ENCODE measurements at places on chromosomes 1 and 21.

DNA sequence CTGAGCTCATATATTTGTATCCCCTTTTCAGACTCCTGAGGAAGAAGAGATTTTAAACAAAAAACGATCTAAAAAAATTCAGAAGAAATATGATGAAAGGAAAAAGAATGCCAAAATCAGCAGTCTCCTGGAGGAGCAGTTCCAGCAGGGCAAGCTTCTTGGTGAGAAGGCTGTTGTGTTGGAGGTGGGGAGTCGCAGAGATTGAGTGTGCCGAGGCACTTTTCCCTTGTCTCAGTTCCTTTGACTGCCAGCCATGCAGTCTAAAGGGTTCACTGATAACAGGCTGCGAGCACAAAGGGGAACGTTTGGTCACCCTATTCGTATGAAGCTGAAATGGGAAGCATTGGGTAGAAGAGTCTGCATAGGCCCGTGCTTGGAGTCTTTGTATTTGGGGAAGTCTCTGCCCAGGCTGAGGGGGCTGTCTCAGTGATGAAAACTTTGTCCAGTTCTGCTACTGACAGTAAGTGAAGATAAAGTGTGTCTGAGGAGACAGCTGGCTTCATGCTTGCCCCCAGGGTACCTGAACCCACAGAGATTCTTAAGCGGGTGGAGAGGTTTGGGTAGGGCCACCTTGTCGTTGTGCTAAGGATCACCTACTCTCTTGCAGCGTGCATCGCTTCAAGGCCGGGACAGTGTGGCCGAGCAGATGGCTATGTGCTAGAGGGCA lies 2.8 kb downstream of the RPS8 start:
- no peak for DNase-seq

DNA sequence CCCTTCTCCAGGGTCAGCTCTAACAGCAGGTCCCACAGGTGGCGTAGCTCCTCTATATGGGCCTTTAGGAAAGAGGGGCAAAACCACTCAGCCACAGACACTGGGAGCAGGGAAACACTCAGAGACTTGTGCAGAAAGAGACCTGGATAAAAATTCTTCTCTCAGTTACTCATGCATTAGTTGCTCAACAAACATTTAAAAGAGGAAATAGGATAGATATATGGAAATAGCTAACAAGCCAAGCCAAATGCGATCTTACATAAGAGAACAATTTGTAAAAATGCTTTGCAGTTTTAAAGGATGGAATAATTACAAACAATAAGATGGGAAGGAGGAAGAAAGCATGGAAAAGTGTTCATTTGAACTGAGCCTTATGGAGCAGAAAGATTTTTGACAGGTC lies 4.9 kb downstream of the SPTA1 start:
- no peak for DNase-seq

GRCh38 chr1:112674986-112675727 lies 698 bp downstream of the MOV10 start:
- DNase-seq = peak; percentile 34

DNA sequence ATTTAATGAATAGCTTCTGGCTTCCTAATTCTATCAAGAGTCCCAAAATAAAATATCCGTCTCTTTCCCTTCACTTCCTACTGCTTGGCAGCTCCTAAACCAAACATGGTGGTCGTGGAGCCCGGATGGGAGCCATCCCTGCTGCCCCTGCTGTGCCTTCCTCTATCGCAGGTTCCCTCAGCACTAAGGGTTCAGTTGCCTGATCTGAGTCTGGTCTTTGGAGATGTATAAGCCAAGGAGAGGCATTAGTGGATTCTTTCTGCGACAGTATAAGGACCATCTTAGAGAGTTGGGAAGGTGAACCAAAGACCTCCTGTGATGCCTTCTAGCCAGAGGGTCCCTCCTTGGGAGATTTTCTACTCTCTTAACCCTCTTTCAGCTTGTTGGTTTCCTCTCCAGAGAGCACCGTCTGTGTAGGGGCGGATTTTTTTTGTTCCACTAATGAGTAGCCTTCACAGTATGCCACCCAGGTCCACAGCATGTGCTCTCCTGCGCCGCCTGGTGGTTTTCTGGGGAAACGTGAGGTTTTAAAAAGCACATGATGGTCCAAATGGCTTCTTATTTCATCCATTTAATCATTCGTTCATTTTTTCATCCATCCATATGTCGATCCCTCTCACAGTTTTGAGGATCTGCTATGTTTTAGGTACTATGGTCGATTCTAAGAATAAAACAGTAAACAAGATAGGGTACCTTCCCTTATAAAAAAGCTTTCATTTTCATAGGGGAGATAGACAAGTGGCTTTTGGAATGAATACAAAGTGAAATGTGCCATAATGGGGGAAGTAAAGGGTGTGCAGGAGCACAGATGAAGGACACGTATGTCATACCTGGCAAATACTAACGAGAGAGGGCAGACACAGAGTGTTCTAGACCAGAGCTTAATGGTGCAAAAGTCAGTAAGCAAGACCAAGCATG lies 71.0 kb downstream of the NFASC start:
- no peak for DNase-seq

- DNase-seq = no peak
Observed at GRCh38 chr1:199784138-199784895, 243.2 kb upstream of the NR5A2 start.

GRCh38 chr1:54268762-54269297 lies 68.9 kb downstream of the MRPL37 start:
- no peak for DNase-seq

- no peak for DNase-seq
Observed at GRCh38 chr21:45856906-45857305, 124.7 kb upstream of the COL6A1 start.

DNA sequence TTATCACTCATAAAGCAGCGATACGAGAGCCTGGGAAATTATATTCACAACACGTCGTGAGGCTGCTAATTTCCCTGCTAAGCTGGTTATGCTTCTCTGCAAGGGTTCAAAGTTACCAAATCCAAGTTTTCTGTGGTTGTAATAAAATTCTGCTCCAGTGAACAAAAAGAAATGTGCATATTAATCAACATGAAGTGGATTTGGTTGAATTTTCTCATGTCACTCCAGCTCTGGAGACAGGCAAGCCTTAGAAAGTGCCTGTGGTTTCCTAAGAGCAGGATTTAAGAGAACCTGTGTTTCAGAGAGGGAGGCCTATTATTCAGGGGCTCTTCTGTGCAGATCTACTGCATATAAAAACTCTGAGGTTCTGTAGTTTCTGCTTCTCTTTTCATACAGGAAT lies 87.5 kb downstream of the WLS start:
- no peak for DNase-seq

- no peak for DNase-seq
Observed at GRCh38 chr1:23589585-23589986, 30.3 kb upstream of the ID3 start.

- peak; percentile 63 for DNase-seq
Observed at GRCh38 chr1:183470961-183471742, 1.1 kb upstream of the SMG7 start.

DNA sequence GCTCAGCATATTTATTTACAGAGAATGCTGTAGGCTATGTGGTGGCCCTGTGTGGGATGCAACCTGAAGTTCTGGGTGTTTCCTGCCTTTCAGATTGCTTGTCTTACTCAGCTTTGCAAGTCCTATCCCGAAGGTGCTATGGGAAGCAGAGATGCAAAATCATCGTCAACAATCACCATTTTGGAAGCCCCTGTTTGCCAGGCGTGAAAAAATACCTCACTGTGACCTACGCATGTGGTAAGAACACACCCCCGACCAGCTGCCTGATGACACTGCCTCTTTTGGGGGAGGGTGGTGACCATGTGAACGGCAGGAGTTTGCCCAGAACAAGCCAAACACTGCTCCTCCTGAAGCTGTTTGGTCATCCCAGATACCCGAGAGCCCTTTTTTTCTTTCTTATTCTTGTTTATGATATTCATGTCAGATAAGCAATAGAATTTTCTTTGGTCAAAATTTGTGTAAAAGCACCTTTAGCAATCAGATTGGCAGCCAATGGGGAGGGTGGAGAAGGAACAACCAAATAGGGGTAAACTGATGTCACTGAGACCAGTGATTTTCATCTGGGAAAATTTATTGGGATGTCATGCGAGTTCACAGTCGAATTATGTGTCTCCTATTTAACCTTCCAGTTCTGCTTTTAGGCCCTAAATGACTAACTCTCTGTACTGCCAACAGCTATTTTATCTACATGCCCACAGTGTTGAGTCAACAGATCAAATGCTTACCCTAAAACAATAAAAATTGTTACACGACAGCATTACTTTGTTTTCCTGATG lies 82.6 kb downstream of the EVA1C start:
- DNase-seq = no peak

- DNase-seq = no peak
Observed at GRCh38 chr1:67058242-67058641, 4.3 kb upstream of the SLC35D1 start.

- DNase-seq = no peak
Observed at GRCh38 chr1:208036106-208036808, 125.3 kb upstream of the CD34 start.

GRCh38 chr1:39086865-39087409 lies 60.8 kb downstream of the NDUFS5 start:
- no peak for DNase-seq

DNA sequence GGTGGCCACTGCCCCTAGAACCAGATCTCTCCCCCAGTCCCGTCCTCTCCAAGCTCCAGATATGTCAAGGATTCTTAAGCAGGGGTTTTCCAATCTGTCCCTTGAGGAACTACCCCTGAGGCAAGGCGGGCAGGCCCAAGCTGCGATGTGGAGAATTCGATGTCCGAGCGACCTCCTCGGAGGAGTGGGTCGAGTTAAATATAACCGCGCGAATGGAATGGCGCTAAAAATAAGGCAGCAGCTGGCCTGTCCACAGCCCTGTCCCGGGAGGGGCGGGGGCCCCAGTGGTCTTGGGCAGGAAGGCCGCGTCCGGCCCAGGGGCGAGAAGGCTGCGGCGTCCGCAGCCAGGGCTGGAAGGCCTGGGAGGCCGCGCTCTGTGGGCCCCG lies 5.8 kb upstream of the FOXD3 start:
- DNase-seq = no peak

DNA sequence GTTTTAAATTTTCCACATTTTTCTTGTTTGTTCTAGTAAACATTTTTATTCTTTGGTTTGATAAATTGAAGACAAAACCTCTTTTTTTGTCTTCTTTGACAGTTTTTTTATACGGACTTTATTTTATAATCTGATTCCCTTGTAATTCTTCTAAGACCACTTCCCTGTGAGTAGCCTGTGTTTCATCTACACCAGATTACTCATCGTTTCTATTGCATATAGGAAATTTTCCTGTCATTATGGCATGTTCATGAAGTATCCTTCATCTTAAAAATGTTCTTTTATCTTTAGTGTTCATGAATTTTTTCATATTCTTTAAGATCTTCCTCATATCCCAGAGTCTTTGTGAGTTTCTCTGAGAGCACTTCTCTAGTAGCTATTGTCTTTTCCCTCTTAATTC lies 109.8 kb downstream of the USP25 start:
- no peak for DNase-seq

DNA sequence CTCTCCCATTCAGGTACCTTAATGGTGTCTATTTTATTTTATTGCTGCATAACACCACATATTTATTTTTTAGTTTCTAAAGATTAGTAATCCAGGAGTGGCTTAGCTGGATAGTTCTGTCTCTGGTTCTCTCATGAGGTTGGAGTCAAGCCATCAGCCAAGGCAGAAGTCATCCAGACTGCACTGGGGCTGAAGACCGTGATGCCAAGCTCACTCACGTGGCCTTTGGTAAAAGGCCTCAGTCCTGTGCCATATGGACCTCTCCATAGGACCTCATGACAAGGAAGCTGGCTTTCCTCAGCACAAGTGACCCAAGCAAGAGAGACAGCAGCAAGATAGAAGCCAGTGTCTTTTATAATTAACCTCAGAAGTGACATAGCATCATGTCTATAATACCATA lies 23.0 kb upstream of the DDR2 start:
- no peak for DNase-seq

- no peak for DNase-seq
Observed at GRCh38 chr1:5651964-5652821, 340.0 kb downstream of the NPHP4 start.

- DNase-seq = no peak
Observed at GRCh38 chr21:42753804-42754203, 100.4 kb downstream of the PDE9A start.

- DNase-seq = no peak
Observed at GRCh38 chr1:121518726-121519041, 333.9 kb downstream of the SRGAP2C start.

DNA sequence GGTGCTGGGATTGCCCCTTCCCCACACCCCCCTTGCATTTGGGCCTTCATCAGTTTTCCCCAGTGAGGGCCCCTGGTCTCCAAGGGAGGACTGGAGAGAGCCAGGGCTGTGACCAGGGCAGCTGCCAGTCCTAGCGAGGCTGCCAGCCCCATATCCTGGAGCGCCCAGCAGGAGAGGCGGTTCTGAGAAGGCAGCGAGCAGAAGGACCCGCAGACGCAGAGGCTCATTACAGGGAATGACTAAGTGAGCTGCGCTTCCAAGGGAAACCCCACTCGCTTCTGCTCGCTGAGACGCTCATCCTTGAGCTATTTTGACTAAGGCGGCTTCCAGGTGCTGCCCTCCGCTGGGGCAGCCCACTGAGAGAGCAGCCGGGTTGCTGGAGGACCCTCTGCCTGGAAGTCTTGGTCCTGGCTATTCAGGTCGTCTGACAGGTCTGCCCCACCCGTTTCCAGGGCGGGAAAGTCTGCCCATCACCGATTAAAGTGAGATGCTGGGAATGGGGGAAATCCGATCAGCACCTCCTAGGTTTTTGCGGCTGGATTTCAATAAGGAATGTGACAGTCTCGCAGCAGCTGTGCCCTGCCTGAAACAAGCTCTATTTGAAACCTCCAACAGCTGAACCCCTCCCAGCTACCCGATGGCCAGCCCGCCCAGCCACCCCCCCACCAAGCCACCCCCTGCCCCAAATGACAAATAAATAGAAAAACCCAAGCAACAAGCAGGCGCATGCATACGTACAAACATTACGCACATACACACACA lies 2.8 kb downstream of the KCNN3 start:
- DNase-seq = no peak

DNA sequence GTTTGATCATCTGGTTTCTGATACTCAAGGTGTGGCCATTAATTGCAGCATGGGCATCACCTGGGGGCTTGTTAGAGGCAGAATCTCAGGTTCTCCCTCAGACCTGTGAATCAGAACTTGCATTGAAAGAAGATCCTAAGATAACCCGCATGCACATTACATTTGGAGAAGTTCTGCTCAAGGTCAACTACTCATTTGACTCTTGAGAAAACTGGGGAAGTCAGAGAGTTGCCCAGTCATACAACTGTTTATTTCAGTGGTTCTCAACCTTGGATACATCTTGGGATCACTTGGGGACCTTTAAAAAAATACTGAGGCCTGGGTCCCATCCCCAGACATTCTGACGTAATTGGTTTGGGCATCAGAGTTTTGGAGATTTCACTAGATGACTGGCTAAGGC lies 30.5 kb downstream of the CAMTA1 start:
- no peak for DNase-seq
